ENCODE measurements at places on chromosomes 3 and 15.

DNA sequence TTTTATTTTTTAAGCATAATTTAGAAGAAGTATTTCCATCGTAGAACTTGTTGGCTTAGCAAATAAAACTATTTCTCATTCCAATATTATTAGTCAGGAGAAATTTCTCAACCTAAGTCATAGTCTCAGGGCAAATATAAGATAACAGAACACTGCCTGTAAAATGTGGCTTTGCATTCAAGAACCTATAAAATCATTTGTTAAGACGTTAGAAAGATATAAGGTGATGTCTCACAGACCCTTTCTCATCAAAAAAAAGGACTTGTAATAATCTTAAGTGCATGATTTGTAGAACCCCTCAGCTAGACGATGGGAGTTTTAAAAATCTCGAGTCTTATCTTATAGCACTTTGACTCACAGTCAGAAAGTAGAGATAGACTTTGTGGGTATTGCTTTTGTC is 314.7 kb upstream of the CFAP20DC start:
- no peak for DNase-seq

GRCh38 chr3:80688814-80689213 is 921.0 kb upstream of the ROBO1 start:
- DNase-seq, result no peak

GRCh38 chr3:134976948-134977347 is 181.9 kb downstream of the EPHB1 start:
- no peak for DNase-seq

GRCh38 chr15:72566973-72567372 is 87.5 kb upstream of the GOLGA6B start:
- no peak for DNase-seq

GRCh38 chr3:70393881-70394612 is 81.6 kb upstream of the MDFIC2 start:
- no peak for DNase-seq

GRCh38 chr3:69881756-69882428 is 117.6 kb upstream of the SAMMSON start:
- DNase-seq, result no peak
